HCEC 1CT (cell line): ENCODE measurements at places on chromosomes 12 and 14.
A peak's percentile ranks its signal among the peaks of the same experiment; 100 is the strongest.

- DNase-seq, result no peak
These were observed 166.6 kb upstream of the FLRT2 start for GRCh38 chr14:85363358-85363757.

GRCh38 chr12:8989413-8989812 is at the start of gene KLRG1:
Gene KLRG1, plus strand, starts transcription at chr12:8989546. Its CDS starts 90 bp downstream, at chr12:8989636.
- no peak for DNase-seq

DNA sequence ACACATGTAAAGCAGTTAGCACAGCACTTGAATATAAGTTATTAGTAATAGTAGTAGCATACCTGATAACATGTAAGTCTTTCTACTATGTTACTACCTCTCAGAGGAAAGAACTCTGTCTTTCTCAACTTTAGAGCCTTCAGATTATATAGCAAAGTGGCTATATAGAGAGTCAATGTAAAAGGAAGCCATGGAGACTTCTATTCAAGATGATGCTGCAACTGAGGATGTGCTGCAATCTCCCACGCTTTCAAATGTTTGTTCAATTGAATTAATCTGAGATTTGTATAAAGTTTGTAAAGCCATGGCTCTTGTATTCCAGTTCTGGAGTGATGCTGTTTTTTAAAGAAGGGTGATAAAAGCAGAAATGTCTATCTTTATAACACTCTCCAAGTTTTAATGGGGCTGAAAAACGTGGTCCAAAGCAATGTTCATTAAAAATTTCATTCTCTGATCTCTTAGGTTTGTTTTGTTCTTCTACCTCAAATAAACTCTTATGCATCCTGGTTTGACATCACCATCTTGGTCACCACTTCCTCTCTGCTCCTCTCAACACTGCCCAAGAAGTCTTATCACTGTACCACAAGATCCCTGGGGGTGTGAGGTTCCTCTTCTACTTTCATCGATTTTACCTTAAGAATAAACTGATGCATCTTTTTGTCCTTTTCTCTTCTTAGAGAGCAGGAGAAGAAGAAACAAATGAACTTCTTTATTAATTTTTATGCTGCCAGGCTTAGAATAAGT is 40.6 kb downstream of the C12orf42 start:
- no peak for DNase-seq

DNA sequence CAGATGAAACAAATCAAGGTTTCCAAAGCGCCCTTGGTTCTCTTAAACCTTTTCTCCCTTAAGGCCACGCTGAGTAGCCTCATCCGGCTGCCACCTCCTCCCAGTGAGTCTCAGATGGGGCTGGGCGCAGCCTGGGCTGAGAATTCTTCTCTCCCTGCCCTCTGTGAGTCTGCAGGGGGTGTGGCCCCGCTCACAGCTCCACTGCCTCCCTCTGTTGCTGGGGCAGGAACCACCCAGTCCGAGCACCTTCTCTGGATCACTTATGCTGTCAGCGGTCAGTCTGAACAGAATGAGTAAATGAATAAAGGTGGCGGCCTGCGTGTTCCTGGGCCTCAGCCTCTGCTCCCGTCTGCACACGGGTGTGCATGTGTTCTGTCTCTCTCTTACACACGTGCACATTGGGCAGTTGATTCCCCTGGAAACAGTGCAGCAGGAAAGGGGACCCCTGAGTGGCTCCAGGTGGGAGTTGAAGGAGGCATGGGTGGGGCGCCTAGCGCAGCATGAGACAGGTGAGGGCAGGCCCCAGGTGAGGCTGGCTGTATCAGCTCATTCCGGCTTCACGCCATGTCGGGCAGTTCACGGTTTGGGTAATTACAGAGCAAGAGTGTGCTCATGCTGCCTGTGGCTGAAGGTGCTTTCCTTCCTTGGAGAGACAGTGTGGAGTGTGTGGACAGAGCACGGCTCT is 4.3 kb downstream of the PAPLN start:
- DNase-seq, result no peak

DNA sequence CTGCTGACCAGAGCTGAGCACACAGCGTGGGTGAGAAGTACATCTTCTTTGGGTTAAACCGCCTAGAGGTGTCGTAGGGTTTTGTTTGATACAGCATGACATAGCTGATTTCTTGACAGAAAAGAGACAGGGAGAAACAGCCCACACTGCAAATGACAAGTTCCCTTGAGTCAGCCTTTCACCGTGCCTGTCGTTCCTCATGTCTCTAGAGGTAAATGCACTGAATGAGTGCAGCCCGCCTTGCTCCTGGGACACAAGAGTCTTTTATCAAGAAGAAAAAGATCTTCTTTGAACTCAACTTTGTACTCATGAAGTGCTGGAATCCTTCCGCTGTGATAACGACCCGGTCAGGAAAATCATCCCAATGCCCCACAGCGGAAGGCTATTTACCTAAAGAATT is 77.6 kb downstream of the TMEM132D start:
- DNase-seq, result no peak

DNA sequence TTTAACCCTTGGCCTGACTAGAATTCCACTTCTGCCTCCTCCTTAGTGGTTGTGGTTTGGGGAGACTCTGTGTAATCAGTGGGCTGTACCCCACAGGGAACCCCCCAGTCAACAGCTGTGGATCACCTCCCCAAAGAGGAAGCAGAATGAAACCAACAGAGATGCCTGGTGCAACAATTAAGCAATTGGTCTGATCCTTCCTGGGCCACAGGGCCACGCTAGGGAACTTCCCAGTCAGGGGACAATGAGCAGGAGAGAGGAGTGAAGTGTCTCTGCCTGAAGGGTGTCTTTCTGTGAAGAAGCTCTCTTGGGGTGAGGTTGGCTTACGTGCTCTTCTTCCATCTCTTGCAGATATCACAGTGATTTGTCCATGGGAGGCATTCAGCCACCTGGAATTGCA is 8.2 kb downstream of the PDE6H start:
- DNase-seq, result no peak

DNA sequence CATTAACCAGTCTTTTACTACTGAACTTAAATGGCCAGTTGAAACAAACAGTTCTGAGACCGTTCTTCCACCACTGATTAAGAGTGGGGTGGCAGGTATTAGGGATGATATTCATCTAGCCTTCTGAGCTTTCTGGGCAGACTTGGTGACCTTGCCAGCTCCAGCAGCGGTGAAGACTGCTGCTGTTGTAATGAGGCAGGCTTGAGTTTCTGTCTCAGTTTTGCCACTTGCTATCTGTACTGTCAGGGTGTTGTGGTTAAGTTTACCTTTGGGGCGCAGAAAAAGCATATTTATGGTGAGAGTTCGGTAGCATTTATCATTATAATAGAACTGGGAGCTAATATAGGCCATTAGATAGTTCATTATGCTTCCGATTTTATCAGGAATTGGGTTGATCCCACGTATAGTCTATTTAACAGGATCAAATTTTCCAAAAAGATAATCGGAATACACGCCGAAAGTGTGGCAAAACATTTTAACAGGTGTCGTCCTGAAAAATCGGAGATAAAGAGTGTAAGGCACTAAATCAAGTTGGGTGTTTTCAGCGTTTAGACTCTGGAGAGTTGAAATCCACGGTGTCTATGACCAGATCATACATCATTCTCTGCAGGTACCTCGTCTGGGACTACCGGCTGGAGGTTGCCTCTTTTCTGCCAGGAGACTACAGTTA is 688 bp upstream of the NECAP1 start:
- no peak for DNase-seq

DNA sequence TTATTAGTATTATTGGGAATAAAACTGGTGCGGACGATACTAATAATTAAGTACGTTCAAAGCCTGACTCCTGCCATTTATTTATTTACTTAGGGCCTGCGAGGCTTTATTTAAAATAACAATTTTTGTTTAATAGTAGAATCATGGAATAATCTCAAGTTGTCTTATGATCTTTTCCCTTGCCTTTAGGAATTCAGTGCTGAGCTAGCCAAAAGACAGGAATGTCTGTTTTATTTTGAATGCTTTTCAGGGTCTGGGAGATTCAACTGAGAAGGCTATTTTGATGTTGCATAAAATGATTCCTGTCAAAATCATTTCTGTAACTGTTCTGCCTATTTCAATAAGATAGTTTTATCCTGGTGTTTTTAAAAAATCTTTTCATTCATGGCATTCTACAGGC is 489.8 kb downstream of the EGLN3 start:
- no peak for DNase-seq

GRCh38 chr12:70048521-70049250 is 194.5 kb upstream of the CNOT2 start:
- no peak for DNase-seq

GRCh38 chr14:61202124-61202523 is 79.0 kb downstream of the TMEM30B start:
- no peak for DNase-seq

DNA sequence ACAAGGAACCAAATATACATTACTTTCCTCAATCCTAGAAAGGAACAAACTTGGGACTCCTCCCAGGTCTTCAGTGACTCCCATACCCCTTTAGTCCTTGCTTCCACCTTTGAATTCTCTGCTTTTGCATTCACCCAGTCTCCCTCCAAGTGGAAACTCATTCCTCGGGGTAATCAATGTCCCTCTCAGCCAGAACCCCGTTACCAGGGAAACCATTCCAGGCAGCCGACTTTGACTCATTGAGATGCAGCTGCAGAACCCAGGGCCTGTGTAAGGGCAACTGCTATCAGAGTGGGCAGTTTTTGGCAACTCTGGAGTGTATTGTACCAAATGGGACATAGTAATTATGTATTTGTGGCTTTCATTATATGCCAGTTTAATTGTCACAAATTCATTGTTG is 186.2 kb downstream of the NRXN3 start:
- no peak for DNase-seq

- no peak for DNase-seq
These were observed 687 bp downstream of the IFFO1 start for GRCh38 chr12:6555018-6555691.

- peak; percentile 26 for DNase-seq
These were observed 2.7 kb upstream of the FAM222A start for GRCh38 chr12:109710747-109711595.

DNA sequence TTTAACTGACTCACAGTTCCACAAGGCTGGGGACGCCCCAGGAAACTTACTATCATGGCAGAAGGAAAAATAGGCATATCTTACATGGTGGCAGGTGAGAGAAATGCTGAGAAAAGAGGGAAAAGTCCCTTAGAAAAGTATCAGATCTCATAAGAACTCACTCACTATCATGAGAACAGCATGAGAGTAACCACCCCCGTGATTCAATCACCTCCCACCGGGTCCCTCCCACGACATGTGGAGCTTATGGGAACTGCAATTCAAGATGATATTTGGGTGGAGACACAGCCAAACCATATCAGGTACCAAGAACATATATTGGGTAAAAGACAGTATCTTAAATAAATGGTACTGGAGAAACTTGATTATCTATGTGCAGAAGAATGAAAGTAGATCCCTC is 100.3 kb upstream of the FAR2 start:
- DNase-seq, result no peak

GRCh38 chr14:73313151-73313550 is 75.8 kb downstream of the PAPLN start:
- DNase-seq, result no peak

DNA sequence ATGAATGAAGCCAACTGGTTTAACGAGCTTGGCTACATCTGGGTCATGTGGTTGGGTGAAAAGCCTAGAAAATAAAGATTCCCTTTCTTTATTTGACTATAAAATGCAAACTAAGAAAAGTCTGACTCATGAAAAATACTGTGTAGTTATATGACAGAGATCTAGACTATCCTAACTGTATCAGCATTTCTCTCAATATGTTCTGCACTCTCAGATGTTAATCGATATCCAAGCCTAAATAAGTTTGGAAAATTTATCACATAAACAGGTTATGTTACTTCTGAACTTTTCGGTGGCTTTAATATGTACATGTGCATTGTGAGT is 133.1 kb downstream of the DAAM1 start:
- no peak for DNase-seq

GRCh38 chr14:21672116-21672515 is 1.5 kb downstream of the OR4E1 start:
- DNase-seq, result peak; percentile 73

- no peak for DNase-seq
These were observed 120.2 kb upstream of the HIF1A start for GRCh38 chr14:61575126-61575525.

- DNase-seq, result no peak
These were observed 28.0 kb upstream of the PTCSC3 start for GRCh38 chr14:36204461-36205073.

DNA sequence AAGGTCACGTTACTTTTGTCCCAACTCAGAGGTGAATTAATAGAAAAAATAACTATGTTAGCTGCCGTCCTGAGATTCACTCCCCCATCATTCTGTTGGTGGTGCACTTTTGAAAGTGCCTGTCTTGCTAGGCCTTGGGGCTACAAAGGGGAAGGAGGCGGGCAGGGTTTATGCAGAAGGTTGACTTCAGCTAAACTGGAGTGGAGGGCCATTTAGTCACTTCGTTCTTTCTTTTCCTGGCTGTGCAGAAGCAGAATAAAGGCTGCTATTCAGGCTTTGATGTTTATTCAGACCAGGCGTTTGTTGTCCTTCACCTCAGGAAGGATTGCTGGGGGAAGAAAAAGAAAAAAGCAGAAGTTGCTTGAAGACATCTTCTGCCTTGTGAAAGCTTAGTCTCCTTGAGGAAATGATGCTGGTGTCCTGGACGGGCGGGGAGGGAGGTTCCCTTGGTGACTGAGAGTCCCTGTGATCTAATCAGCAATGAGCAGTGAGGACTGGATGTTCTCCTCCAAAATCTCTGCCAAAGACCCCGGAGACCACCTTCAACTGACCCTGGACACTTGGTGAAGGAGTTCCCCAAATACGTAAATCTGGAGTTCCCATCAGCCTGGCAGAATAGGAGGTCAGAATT is 4.0 kb downstream of the GLT1D1 start:
- DNase-seq, result no peak

- DNase-seq, result no peak
These were observed 1.2 kb downstream of the NTN4 start for GRCh38 chr12:95789126-95790032.

DNA sequence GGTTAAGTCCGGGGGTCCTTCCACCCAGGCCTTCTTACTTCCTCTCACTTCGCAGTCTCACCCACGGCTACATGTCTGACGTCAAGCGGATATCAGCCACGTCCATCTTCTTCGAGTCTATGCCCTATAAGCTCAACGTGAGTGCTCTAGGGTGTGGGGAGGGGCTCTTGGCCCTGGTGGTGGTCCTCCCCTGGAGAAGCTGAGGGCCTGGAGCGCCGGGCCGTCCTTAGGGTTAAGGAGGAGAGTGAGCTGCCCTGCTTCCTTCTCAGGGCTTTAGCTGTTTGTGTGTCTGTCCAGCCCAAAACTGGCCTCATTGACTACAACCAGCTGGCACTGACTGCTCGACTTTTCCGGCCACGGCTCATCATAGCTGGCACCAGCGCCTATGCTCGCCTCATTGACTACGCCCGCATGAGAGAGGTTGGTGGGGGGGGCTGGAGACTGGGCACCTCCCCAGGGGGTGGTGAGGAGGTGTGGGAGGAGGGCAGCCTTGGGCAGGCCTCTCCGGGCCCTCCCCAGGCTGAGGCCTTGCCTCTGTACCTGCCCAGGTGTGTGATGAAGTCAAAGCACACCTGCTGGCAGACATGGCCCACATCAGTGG is 2.7 kb downstream of the SHMT2 start:
- DNase-seq, result no peak
